ENCODE measurements at places on chromosomes 2 and 18.

- no peak for DNase-seq
These were observed 35.5 kb upstream of the COBLL1 start for GRCh38 chr2:164877169-164877568.

- no peak for DNase-seq
These were observed 43.9 kb upstream of the FHL2 start for GRCh38 chr2:105442721-105443120.

- DNase-seq = no peak
These were observed 56.9 kb upstream of the ID2 start for GRCh38 chr2:8624855-8625398.

- DNase-seq = no peak
These were observed 148.1 kb downstream of the ZNF407 start for GRCh38 chr18:74745633-74746403.

- no peak for DNase-seq
These were observed at the start of gene NETO1 for GRCh38 chr18:72867746-72868584. Gene NETO1, minus strand, starts transcription at chr18:72867987. Its CDS starts 696 bp downstream, at chr18:72867291.

DNA sequence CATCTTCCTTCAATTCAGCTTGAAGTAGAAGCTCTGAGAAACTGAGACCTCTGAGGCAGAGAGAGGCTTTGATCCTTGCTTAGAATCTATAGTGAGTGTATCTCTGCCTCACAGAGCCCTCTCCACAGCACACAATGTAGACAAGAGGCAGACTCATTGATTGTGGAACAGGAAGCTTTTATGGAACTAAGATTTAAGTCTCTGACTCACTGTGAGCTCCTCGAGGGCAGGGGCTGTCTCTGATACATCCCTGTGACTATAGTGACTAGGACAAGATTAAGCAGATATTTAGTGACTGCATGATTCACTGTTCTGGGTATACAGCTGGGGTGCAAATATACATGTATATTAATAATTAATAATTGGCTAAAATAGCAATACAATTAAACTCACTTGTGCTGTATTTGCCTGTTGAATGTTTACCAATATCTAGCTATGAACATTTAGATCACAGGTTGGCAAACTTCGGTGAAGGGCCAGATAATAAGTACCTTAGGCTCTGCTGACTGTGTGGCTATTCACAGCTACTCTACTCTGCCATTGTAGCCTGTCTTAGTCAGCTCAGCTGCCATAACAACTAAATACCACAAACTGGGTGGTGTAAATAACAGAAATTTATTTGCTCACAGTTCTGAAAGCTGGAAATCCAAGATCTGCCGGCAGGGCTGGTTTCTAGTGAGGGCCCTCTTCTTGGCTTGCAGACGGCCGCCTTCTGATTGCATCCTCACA, 54.4 kb downstream of the ARHGEF4 start:
- DNase-seq = no peak

DNA sequence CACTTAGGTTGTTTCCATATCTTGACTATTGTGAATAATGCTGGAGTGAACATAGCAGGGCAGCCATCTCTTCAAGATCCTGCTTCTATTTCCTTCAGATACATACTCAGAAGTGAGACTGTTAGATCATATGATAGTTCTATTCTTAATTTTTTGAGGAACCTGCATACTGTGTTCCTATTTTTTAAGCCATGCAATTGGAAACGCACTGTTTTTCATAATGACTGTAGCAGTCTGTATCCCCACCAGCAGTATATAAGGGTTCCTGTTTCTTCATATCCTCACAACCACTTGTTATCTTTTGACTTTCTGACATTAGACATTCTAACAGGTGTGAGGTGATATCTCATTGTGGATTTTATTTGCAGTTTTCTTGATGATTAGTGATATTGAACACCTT, 15.5 kb downstream of the NEURL3 start:
- DNase-seq = no peak

GRCh38 chr2:23621616-23622015, 236.6 kb downstream of the KLHL29 start:
- no peak for DNase-seq

DNA sequence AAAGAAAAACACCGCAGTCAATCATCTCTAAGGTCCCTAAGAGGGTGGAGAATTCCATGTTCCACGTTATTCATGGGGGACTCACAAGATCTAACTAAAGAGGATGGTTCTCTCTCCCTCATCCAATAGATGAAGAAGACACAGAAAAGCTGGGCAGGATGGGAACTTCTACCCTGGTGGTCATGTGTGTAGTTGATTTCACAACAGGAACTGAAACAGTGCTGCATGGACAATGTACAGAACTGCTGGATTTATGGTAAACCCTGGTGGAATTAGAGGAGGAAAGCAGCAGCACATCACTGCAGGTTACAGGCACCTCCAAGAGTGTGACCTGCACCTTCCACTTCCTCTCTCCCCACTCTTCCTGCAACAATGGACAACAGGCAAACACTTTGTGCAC, 31.4 kb downstream of the FECH start:
- DNase-seq = no peak

- no peak for DNase-seq
These were observed 518.2 kb upstream of the ZEB2 start for GRCh38 chr2:145038041-145038525.

DNA sequence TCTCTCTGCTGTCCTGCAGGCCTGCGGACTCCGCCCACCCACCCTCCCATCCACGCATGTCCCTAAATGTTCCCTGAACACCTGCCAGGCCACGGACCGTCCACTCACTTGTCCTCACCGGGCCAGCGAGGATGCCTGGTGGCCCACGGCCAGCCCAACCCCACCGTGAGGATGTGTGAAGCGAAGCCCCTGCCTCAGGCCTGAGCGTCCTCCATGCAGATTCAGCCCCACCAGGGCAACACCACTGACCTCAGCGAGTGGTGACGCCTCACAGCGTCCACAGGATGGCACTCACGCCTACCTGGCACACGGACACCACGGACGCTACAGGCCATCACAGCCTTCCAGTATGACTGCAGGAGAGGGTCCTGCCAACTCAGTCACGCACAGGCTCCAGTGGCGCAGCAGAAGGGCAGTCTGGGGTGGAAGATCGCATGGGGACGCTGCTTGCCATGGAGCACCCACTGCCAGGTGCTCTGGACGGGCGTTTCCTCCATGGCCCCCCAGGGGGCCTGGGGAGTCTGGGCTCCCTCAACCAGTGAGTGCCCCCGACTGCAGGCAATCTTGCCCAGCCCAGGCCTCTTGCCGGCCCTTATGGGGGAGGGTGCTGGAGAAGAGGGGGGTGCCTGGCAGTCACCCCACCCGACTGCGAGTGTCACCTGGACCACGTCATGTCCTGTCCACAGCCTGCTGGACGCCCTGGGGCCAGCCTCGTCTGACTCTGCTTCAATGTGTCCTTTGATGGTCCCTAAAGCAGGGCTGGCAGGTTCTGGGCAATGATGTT, 25.4 kb downstream of the HDAC4 start:
- no peak for DNase-seq

- no peak for DNase-seq
These were observed 63.9 kb upstream of the CCDC195 start for GRCh38 chr2:224780106-224780505.

DNA sequence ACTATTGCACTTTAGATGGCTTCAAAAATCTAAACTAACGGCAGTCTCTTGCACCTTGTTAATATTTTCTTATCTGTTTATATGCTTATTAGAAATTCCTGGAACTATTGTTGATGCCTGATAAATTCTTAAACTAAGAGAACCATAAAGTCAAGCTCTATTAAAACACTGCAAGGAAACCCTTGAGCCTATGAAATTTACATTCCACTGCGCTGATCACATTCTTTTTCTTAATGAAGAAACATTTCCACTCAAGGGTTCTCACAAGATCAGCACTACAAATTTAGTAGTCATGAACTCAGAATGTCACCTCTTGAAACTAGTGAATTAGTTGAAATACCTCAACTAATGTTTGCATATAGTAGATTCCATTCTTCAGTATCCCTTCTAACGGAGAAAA, 331.8 kb upstream of the SLC8A1 start:
- DNase-seq = no peak

- DNase-seq = peak; percentile 26
These were observed 81.5 kb downstream of the PRPF40A start for GRCh38 chr2:152635635-152636298.

- DNase-seq = no peak
These were observed 14.6 kb downstream of the CCNYL1 start for GRCh38 chr2:207725873-207726578.

- DNase-seq = no peak
These were observed 157.4 kb downstream of the GLI2 start for GRCh38 chr2:120892967-120893667.

DNA sequence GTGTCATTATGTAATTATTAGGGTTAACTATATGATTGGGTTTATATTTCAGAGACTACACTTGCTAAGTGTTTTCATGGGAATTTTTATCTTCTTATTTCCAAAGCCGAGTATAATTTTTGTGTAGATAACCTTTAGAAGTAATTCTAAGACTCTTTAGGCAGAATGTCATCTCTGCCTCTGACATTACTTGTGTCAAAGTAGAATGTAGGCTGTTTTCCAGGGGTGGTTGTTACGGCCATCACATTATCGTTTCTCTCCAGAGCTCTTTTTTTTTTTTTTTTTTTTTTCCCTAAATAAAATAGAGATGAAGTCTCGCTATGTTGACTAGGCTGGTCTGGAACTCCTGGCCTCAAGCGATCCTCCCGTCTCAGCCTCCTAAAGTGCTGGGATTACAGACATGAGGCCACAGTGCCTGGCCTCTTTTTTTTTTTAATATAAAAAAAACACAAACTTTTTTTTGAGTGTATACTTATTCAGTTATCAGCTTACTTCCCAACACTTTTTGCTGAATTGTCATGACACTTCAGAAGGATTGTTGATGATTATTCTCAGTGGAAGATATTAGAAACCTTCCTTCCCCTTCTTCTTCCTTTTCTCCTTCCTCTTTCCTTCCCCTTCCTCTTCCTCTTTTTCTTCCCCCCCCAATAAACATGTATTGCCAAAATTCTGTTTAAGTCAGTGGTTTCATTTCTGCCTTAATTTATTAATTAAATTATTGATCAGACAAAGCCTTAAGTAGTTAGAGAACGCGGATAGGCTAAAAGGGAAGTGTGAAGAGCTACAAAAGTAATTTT, 2.3 kb downstream of the PIKFYVE start:
- DNase-seq = no peak

GRCh38 chr2:201882353-201883090, 76.2 kb downstream of the CDK15 start:
- no peak for DNase-seq

DNA sequence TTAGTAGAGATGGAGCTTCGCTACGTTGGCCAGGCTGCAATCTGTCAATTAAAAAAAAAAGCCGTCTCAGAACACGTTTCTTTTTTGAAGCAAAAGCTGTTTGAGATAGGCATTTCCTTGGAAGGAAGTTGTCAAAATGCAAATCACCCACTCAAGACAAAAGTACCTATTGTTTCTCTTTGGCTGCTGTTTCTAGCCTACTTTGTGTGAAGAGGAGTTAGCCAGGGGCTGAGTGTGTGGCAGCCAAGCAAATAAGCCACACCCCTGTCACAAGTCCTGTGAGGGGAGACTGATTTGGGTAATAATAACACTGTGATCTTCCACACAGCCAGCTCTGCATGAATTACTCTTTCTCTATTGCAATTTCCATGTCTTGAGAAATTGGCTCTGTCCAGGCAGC, 47.4 kb upstream of the CDCA7 start:
- peak; percentile 12 for DNase-seq

GRCh38 chr2:225002656-225003045, 39.6 kb downstream of the DOCK10 start:
- no peak for DNase-seq

- DNase-seq = no peak
These were observed 523.0 kb downstream of the TXNL1 start for GRCh38 chr18:56115071-56116015.

DNA sequence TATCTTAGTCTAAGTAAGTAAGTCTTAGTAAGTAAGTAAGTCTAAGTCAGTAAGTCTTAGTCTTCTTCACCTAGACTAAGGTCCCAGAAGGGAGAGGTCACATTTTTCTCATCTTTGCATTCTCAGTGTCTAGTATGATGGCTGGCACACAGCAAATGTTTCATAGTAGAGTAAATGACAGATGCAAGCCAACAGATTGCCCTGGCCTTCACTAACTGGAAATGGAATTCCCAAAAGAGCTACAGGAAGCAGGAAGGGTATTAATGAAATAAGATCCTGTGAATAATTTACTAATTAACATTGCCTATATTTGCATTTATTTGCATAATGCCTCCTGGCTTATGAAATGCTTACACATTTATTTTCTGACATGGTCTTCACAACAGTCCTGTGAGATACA, 221.6 kb downstream of the RAD51AP2 start:
- DNase-seq = no peak

GRCh38 chr2:43455731-43456642, 139.9 kb downstream of the THADA start:
- no peak for DNase-seq

DNA sequence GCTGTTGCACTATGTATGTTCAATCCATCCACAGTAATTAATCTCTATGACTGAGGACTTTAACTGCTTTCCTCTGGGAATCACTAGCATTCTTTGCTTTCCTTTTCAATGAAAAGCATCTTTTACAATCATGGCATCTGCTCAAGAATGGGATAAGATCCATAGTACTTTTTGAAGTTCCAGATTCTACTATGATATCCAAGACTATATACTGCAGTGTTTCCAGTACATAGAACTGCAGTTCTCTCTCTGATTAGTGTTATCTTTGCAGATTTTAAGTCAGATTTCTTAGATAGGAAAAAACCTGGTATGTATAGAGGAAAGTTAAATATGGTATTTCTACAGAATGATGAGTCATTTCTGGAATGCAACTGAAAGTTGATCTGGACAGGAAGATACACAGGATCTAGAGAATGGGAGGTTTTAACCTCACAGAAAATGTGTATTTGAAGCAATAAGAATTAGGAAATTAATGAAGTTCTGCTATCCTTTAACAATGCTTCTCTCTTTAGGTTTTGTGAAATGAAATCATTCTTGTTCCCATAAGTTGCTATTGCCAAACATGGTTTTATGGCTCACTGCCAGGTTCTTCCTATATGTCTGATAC, 670.7 kb downstream of the ERBB4 start:
- no peak for DNase-seq

DNA sequence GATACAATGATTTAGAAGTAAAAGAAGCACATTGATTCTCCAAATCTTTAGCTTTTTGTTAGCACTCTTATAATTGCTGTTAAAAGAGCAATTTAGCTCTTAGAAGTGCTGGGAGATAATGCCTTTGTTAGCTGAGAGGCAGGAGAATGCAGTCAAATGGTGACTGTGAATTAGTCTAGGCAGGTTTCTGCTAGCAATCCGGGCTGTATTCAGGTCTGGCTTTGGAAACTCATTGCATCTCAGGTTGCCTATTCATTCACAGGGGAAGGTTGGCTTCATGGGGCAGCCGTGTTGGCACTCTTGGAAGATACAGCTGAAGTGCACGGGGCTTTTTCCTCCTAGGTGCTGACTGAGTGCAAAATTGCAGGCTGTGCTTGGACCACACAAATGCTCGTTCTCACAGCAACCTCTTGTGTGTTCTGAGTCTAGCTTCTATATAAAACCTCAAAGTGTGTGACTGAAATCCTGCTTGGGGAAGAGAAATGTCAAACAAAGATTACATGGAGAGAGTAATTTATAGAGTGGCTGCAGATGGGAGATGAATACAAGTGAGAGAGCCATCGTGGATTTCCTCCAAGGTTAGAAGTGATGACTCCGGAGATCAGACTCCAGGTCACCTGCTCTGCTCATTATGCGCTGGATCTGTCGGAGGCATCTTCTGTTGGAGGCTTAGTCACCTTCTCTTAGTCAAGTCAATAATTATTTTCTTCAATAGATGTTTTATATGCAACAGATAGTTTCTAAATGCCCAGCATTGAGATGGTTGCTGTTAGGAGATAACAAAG, 167.8 kb downstream of the PMAIP1 start:
- DNase-seq = no peak

- DNase-seq = no peak
These were observed 713 bp downstream of the ATOH8 start for GRCh38 chr2:85754313-85755095.

GRCh38 chr18:74868461-74868860, 270.8 kb downstream of the ZNF407 start:
- no peak for DNase-seq
